ENCODE measurements at places on chromosomes 2 and 18.

GRCh38 chr2:226497146-226497909, 302.3 kb downstream of the IRS1 start:
- no peak for DNase-seq

GRCh38 chr2:12897181-12897580, 180.4 kb downstream of the TRIB2 start:
- no peak for DNase-seq

- DNase-seq, result no peak
Measured at GRCh38 chr2:146817613-146818012, 1027.2 kb upstream of the ACVR2A start.

DNA sequence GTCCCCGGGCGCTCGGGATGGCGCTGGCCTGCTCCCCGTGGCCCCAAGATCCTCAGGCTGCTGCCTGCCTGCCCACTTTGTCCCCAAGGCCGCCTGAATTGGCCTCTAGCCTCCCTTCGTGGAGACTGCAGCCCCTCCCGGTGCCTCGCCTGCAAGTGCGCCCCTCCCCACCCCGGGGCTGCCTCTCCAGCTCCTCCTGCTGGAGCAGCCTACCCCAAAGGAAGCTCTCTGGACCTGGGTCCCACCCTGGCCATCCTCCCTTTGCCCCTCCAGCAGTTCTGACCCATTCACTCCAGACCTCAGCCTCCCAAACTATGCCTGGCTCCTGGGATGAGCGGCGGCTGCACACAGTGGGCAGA, 6.2 kb downstream of the ESPNL start:
- no peak for DNase-seq

DNA sequence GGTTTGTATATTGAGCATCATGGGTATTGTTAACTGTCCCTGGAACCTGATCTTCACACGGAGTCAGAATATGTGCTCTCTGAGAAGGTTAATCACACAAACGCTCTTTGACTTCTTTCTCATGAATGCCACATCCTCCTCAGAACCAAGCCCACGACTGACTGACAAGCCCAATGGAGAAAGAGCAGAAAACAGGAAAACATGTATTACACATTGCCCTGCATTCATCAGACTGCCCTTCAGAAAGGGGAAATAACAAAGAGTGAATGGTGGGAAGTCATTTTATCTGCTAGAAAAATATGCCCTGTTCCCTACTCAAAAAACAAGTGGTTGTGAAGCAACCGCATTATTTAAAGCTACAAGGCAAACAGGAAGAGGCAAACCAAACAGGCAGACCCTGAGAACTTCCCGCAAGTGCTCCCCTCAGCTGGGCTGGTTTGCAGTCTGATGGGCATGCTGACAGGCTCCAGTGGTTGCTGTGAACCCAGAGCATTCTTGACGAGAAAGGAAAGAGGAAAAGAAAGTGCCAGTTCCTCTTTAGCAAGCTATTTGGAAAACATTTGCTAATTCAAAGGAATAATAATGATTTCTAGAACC, 172.9 kb upstream of the SETBP1 start:
- peak; percentile 86 for DNase-seq

DNA sequence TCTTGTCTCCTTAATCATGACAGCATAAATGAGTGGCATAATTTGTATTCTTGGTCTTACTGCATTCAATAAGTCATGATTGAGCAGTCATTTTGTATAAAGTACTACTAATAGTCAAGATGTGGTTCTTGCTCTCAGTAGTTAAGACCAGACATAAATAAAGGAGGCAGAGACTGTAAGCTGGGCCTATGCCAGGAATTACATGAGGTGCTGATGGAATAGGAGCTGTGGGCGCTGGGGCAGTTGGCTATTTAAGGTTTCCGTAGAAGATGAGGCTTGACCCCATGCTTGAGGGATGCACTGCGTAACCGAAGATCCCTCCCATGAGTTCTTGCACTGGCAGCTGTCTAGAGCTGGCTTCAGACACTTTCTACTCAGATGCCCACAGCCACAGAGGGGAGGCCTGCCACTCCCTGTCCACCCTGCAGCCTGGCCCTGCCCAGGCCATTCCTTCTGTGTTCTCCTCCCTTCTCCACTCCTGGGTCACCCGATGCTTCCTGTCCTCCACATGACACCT, 150.9 kb upstream of the REV1 start:
- no peak for DNase-seq

- no peak for DNase-seq
Measured at GRCh38 chr18:35030277-35030989, 10.8 kb upstream of the MAPRE2 start.

DNA sequence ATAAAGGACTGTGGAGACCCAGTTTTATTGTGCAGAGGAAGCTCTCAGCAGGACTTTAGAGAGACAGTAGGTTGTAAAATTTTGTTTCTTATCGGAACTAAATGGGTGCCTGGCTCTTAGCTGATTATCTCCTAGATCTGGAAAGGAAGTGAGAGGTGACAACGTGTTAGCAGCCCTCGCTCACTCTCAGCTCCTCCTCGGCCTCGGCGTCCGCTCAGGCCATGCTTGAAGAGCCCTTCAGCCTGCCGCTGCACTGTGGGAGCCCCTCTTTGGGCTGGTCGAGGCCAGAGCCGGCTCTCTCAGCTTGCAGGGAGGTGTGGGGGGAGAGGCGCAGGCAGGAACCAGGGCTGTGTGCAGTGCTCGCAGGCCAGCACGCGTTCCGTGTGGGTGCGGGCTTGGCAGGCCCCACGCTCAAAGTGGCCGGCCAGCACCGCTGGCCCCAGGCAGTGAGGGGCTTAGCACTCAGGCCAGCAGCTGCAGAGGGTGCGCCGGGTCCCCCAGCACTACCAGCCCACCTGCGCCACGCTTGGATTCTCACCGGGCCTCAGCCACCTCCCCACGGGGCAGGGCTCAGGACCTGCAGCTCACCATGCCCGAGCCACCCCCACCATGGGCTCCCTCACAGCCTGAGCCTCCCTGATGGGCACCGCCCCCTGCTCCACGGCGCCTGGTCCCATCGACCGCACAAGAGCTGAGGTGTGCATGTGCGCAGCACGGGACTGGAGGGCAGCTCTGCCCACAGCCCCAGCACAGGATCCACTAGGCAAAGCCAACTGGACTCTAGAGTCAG, 4.6 kb upstream of the MFF start:
- DNase-seq, result no peak

GRCh38 chr18:70044632-70045031, 97.0 kb upstream of the CD226 start:
- DNase-seq, result no peak

DNA sequence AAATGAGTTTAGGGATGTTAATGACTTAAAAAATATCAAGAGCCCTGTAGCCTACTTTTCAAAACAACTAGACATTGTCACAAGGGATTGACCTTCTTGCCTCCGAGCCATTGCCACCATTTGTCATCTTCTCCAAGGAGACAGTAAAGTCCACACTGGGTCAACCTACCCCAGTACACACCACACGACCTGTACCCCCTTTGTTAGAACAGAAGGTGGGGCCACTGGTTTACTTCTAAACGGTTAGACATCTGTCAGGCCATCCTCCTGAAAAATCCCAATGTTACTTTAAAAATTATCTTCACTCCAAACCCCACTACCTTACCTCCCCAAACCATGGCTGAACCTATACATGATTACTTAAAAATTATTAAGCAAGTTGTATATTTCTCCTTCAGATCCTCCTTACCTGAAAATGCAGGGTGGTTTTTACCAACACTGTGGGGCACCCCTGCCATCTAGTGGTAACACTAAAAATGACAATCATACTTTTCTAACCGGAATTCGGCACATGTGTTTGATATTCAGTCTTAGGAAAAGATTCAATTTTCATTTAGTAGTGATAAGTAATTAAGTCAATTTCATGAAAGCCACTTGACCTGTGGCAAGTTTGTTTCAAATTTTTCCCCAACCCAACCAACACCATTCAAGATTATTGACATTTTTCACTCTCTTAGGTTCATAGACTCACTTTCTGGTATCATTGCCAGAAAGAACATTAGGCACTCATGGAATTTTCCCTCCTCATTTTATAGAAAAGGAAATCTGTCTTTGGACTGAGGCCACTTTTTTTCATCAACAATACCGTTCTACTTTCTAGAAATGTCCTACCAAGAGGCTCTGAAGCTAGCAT, 265.3 kb upstream of the PKDCC start:
- peak; percentile 5 for DNase-seq
